ENCODE measurements at places on chromosomes 1 and 21.

DNA sequence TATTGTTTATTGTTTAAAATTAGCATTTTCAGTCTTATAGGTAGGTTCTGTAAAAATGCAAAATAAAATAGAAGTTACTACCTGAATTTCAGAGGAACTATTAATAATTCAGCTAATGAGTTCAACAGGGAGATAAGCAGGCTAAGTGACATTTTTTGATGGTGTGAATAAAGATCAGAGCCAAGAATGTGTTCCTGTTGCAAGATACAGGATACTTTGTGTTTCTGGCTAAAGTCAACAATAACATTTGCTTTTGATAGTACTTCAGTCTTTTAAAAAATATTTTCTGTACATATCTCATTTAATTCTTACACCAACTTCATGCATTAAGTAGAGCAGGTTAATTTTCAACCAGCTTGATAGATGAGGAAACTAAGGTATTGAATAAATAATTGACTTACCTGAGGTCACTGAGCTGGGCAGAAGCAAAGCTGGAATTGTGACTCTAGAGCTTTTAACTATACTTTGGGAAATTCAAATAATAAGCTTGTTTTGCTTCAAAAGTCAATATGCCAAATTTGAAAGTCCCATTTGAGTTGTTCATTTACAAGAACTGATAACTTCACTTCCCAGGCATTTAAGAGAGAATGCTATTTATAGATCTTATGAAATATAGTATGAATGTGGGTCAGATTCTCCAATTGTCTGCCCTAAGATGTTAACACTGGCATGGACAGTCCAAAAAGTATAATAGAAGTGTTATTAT lies 6.0 kb downstream of the GORAB start:
- no peak for DNase-seq

- no peak for DNase-seq
These were observed 15.3 kb downstream of the UCK2 start for GRCh38 chr1:165842671-165843129.

GRCh38 chr1:165960881-165961280 lies 133.5 kb downstream of the UCK2 start:
- DNase-seq = no peak

DNA sequence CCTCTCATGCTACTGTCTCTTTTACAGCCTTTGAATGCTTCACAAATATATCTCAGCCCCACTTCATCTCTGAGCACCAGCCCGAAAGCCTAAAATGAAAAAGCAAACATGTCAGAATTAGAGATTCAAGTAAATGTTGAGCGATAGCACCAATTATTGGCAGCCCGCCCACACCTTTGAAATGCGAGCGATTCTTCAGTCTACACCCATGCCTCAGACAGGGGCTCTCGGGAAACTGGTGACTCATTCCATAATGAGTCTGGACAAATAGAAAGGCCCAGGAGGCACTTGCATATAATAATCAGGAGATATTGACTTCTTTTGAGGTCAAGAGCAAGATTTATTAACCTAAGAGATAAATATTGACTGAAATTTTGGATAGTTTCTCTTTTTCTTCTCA lies 487.3 kb upstream of the PTBP2 start:
- no peak for DNase-seq

DNA sequence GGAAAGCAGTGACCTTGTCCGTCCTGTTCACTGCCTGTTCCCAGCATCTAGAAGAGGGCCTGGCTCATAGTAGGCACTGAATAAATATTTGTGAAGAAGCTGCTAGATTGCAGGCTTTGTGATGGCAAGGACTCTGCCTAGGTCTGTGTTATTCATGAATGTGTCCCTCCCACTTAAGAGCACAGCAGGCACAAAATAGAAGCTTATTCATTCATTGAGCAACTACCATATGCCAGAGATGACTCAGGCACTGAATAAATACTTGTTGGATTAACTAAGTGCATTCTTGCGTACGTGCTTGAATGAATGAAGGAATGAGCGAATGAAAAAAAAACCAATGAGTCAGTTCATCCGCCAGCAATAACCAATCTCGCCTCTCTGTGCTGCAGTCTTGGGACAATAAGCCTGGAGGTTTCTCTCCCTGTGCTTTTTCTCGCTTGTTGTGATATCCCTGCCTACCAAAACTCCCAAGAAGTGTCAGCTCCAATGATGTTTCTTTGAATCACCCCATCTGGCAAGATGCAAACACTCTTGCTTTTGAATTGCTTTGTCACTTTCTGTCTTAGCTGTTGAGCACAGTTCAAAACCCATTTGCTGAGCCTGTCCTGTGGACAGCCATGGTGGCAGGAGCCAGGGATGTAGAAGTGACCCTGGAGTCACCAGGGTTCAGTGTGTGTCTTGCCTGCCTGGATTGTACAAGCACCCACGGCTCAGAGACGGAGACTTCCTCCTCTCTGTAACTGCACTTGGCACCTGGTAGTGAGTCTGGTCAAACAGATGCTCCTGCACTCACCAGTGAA lies 143.9 kb downstream of the KAZN start:
- DNase-seq = no peak

- DNase-seq = no peak
These were observed 7.1 kb downstream of the PRDX6 start for GRCh38 chr1:173484276-173484675.

Data from activated CD8-positive, alpha-beta memory T cell treated with anti-CD3 and anti-CD28 coated beads, Interleukin-2, amount 50 U/mL, for 48 hours (primary cell).